Retina (tissue), 1 donor: ENCODE measurements at places on chromosomes 12 and 14.

DNA sequence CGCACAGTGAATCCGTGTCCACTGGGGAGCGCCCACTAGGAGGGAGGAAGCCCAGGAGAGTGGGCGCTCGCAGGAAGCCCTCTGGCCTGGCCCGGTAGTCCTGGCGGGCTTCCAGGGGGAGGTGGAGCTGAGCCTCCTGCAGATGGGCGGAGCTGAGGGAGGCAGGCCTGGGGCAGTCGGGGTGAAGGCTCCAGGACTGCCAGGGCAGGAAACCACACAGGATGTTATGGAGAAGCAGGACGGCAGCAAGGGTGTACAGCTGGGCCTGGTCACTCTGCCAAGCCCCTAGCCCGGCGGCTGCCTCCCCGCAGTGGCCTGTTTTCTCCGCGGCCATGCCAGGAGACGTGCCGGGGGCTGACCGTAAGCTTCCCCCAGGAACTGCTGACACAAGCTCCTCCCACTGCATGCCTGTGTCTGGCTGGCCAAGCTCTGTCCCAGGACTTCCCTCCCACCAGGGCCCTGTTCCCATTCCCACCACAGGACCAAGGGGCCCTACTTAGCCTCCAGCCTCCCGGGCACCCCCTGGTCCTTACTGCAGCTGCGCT, 143.4 kb upstream of the C14orf180 start:
- peak; percentile 75 for DNase-seq

DNA sequence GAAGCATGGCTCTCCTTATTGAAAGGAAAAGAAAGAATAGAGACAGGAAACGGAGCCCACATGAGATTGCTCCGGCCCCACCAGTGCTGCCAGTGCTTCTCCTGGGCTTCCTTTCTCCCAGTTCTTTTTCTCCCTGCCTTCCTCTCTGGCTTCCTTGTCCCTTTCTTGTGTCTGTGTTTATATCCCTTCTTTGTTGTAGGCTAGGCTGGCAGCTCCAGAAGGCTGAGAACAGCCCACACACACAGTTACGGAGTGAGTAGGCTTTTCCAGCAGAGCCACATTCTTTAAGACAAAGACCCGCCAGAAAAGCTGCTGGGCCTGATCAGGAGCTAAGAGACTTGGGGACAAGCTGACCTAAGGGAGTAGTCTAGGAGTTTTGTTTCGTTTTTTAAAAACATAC, 13.0 kb downstream of the CIPC start:
- DNase-seq, result peak; percentile 64

DNA sequence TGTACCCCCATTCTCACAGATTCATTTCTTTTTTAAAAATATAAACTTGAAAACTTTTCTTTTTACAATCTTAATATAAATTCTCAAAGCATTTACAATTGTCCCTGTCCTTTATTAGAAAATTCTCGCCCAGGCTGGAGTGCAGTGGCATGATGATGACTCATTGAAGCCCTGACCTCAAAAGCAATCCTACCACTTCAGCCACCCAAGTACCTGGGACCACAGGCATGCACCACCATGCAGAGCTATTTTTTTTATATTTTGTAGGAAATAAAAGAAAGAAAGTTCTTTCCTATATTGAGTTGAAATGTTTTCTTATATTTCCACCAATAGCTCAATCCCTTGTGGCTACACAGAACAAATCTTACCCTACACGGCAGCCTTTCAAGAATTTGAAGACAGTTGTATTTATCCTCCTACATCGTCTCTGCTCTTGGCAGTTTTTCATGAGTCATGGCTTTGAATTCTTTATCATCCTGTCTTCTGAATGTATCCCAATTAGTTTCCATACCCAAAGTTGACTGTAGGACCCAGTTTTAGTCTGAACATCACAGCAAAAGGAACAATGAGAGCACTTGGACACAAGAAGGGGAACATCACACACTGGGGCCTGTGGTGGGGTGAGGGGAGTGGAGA, 52.4 kb downstream of the SYT1 start:
- DNase-seq, result no peak

DNA sequence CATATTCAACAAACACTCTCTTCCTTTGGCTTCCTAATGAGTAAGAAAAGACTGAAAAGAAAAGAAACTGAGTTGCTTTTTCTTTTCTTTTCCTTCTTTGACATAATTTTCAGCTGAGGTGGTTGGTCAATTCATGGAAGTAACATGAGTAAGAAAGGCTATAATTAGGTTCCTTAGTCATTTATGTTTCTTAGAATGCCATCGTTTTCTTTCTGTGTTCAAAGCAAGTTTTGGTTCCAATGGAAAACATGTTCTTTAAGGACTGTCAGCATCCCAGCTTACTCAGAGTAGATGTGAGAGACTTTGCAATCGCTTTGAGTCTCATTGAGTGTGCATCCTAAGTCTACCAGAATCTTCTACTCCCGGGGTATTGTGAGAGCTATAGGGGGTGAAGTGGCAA, 882.4 kb downstream of the DIO2 start:
- no peak for DNase-seq

GRCh38 chr14:22846811-22847307, 10.5 kb downstream of the MMP14 start:
- no peak for DNase-seq

DNA sequence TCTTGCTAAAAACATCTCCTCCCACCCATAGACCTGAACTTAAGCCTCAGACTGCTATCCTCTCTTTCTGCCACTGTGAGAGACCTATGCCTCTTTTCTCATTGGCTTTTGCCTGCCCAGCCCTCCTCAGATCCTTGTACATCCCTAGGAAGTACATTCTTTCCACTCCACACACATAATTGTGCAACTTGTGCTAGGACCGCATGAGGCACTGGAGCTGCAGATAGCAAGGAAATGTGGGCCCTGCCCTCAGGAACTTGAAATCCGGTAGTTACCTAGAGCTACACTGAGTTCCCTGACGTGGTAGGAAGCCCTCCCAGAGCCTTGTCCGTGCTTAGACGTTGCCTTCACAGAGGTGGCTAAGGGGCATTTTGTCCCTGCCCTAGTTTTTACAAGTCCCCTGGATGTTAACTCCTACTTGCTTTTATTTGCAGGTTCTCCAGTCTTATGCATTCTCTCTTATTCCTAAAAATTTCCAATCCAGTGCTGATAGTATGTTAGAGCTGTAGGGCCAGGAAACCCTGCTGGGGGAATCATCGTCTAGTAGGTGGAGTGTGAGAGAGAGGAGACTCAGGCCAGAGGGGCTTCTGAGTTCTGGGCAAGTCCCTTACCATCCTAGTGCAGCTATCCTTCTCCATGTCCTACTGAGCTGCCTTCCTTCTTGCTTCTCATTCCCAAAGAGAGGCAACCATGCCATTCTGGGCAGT, 41.3 kb downstream of the NTF3 start:
- DNase-seq, result no peak

GRCh38 chr12:42474391-42474790, 115.2 kb downstream of the PRICKLE1 start:
- DNase-seq, result no peak

- no peak for DNase-seq
Observed at GRCh38 chr14:92316937-92317336, 6.0 kb upstream of the SLC24A4 start.

- DNase-seq, result no peak
Observed at GRCh38 chr12:129771238-129771637, 132.6 kb downstream of the TMEM132D start.

GRCh38 chr12:92136965-92137721, 8.5 kb downstream of the BTG1 start:
- DNase-seq, result peak; percentile 31

DNA sequence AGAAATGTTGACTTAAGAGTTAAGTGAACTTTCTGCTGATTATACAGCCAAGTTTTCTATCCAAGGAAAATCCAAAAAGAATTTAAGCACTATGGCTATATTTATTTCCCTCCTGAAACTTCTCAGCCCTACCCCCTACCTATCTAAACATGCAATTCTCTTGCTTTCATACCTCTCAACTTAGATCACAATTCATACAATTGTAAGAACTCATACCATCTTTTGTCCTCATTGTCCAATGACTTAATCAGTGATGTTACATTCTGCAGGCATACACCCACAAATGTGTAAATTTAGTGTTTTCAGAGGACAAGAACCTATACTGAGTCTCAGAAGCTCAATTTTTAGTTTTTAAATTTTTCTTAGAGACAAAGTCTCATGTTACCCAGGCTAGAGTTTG, 62.1 kb downstream of the ZFC3H1 start:
- no peak for DNase-seq

DNA sequence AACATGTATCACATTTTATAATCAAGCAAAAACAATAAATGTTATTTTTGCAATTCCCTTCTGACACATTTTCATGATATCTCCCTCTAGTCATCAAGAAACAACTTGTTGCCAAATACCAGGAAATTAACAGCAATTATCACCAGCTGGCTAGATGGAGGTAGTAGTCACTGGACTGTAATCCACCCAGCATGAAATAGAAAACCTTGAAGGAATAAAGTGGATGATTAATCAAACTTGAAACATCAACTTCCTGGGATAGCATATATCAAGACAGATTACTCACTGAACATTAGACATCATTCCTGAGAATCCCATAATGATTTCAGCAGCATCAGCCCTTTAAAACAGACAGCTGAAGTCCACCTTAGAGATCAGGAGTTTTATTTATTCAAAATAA, 259.0 kb downstream of the CCDC59 start:
- DNase-seq, result no peak

DNA sequence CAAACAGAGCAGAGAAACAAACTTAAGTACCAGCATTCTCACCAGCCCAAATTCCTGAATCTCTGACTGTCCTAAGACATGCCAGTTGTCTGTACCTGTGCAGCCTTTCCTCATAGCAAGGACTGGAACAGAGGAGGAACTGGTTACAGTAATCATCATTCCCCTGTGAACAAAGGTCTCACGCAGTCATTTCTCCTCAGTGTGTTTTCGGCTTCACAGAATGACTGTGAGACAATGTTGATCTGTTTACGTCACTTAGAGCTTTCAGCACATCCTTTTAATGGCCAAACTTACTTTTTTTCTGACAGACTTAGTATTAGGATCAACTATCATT, 169.0 kb downstream of the FBXL14 start:
- no peak for DNase-seq

DNA sequence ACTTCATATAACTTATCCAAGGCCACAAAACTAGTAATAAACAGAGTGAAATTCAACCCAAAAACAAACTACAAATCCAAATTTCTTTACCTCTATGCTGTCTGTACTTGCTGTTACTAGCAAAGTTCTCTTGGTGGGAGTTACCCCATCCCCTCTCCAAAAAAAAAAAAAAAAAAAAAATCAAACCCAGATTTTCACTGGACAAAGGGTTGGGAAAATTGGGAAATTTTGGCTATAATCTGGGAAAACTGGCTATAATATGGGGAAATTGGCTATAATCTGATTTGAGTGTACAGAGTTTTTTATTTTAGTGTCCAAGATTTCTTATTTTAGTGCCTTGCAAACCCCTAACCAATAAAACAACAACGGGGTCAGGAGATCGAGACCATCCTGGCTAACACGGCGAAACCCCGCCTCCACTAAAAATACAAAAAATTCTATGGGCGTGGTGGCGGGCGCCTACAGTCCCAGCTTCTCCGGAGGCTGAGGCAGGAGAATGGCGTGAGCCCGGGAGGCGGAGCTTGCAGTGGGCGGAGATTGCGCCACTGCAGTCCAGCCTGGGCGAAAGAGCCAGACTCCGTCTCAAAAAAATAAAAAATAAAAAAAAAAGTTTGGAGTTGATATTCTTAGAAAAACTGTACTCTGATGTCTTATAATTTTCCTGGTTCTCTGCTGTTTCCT, 148.4 kb downstream of the CHST11 start:
- no peak for DNase-seq

DNA sequence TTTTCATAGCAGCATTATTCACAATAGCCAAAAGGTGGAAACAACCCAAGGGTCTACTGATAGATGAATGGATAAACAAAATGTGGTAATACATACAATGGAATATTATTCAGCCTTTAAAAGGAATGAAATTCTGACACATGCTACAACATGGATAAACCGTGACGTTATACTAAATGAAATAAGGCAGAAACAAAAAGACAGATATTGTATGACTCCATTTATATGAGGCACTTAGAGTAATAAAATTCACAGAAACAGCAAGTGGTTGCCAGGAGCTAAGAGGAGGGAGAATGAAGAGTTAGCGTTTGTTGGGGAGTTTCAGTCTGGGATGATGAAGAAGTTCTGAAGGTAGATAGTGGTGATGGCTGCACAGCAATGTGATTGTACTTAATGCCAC, 76.6 kb downstream of the DCAF5 start:
- no peak for DNase-seq

GRCh38 chr12:52539083-52539820, 13.7 kb downstream of the KRT71 start:
- no peak for DNase-seq

DNA sequence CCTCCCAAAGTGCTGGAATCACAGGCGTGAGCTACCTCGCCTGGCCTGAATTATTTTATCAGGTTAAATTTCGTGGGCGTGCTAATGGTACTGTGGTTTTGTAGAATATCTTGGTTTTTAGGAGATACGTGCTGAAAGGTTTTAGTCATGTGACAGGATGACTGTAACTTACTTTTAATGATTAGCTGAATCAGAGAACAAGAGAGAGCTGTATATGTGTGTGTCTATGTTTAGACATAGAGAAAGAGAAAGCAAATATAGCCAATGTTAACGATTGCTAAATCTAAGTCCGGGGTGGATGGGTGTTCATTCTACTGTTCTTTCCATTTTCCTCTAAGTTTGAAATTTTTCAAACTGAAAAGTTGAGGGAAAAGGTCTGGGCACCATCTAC, 9.2 kb upstream of the PNMA1 start:
- DNase-seq, result no peak

DNA sequence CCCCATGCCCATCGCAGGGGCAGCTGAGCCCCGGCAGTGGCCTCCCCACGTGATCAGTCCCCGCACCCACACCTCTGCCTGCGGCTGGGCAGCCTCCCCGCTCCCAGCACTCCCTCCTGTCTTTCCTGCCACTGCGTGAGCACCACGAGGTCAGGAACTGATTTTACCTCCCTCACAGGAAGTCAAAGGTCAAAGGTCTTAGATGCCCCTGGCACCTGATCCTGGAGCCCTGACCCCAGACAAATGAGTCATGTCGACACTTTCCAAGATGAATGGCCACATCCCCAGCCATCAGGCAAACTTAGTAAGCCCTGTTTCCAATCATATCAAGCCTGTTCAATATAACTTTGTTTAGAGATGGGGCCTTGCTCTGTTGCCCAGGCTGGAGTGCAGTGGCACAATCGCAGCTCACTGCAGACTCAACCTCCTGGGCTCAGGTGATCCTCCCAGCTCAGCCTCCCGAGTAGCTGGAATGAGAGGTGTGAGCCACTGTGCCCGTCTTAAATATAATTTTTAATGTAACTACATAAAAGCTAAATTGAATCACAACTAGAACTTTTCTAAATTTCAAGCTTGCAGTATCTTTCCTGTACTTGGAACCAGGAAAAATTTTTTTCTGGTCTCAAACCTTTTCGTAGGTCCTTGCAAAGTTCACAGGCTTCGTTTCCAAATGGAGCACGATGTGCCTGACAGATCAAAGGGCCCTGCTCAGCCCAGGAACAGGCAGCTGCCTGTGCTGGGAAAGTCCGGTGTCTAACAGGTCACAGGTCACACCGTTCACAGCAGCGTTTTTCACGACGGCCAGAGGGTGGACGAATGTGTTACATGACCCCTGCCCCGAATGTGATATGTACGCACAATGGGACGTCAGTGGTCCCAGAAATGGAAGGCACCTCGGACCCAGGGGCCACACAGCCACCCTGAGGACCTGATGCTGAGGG, 1.9 kb downstream of the LRCOL1 start:
- DNase-seq, result no peak

GRCh38 chr14:64174922-64175782, 119.0 kb downstream of the ESR2 start:
- no peak for DNase-seq

GRCh38 chr14:67882986-67883555, 63.5 kb downstream of the RAD51B start:
- no peak for DNase-seq

GRCh38 chr12:53749986-53750811, 1.6 kb downstream of the CISTR start:
- no peak for DNase-seq
